ENCODE measurements at places on chromosomes 7 and 10.

GRCh38 chr7:70668606-70669358 is 463.2 kb upstream of the GALNT17 start:
- DNase-seq: no peak

GRCh38 chr7:158710651-158711102 is 6.1 kb upstream of the NCAPG2 start:
- no peak for DNase-seq

GRCh38 chr7:117385363-117386109 is 41.8 kb downstream of the ASZ1 start:
- DNase-seq: no peak

- DNase-seq: no peak
Observed at GRCh38 chr10:43046288-43046991, 30.4 kb upstream of the RET start.

- no peak for DNase-seq
Observed at GRCh38 chr7:39758234-39758970, 135.0 kb downstream of the RALA start.

- DNase-seq: no peak
Observed at GRCh38 chr10:71978988-71979691, 14.9 kb downstream of the CHST3 start.

- DNase-seq: no peak
Observed at GRCh38 chr10:95423164-95424005, 132.6 kb upstream of the PDLIM1 start.

- DNase-seq: no peak
Observed at GRCh38 chr7:138243430-138243829, 167.2 kb downstream of the AKR1D1 start.

DNA sequence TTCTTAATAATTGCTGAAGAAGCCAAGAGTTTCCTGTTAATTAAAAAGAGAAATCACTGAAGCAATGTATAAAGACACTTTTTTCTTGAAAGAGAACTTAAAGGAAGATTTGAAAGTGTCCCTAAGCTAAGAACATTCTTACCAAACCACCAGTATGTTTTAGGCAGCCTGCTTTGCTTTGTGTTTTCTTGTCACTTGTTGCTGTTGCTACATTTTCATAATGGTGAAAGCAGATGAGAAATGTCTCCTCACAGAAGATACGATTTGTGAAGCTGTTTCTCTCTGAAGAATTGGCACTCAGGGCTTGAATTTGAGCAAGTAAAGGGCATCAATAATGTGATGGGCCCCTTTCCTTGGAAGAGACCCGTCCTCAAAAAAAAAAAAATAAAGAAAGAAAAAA is 30.9 kb downstream of the TCF7L2 start:
- DNase-seq: no peak

GRCh38 chr10:77787440-77787839 is 139.1 kb downstream of the DLG5 start:
- no peak for DNase-seq

- no peak for DNase-seq
Observed at GRCh38 chr7:25007668-25008067, 27.7 kb upstream of the OSBPL3 start.

DNA sequence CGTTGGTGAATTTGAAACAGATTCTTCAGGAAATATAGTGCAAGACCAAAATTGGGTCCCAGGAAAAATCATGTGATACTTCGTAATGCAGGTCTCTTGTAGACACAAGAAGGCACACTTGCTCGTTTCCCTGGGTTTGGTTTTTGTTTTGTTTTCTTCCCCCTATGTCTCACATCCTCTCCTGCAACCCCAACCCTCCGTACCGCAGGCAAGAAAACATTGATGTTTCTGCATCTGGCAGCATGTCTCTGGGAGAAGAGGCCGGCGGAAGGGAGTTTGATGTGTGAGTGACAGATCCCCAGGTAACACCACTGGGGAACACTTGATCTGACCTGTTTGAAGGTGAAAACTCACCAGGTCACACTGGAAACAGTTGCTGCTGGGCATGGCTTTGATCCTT is 718.5 kb downstream of the AUTS2 start:
- DNase-seq: no peak

GRCh38 chr7:154591544-154591943 is 411.4 kb downstream of the PAXIP1 start:
- DNase-seq: no peak

DNA sequence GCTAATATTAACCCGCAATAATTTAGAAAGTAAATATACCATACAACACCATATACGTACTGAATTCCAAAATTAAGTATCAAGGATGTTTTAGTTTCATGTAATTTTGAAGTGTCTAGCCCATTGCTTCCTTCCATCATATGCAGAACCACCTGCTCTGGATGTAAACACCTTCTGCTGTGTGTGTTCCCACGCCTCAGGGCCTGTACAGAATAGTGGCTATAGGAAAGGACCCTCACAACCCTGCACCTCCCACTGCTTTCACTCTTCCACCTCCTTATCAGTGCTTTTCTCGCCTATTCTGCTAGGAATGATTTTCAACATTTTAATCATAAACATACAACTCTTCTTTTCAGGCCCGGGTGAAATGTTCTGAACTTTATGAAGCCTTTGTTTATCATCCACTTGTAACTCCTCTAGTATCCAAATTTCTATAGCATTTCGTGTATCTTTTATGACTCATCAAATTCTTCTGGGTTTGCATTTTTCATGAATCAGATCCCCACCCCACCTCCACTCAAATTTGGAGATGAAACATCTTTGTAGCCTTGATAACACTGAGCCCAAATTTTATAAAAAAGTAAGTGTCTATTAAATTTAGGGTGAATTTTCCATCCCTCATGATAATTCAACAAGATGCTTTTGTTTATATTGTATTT is 1106.8 kb upstream of the C7orf33 start:
- DNase-seq: no peak

DNA sequence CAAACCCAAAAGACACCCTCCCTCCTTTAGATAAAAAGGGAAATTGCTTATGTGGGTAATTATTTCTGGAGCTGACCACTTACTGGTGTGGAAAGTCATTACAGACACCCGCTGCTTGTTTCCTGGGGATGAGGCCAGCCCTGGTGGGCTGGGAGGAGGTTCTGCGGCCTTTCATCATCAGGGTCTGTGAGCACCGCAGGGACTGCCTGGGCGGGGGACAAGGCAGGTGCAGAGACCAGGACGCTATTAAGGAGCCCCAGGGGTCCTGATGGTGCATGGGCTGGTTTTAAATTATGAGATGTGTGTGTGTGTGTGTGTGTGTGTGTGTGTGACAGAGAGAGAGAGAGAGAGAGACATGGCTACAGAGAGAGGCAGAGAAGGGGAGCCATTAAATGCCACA is 171.2 kb downstream of the DNAJB6 start:
- no peak for DNase-seq

DNA sequence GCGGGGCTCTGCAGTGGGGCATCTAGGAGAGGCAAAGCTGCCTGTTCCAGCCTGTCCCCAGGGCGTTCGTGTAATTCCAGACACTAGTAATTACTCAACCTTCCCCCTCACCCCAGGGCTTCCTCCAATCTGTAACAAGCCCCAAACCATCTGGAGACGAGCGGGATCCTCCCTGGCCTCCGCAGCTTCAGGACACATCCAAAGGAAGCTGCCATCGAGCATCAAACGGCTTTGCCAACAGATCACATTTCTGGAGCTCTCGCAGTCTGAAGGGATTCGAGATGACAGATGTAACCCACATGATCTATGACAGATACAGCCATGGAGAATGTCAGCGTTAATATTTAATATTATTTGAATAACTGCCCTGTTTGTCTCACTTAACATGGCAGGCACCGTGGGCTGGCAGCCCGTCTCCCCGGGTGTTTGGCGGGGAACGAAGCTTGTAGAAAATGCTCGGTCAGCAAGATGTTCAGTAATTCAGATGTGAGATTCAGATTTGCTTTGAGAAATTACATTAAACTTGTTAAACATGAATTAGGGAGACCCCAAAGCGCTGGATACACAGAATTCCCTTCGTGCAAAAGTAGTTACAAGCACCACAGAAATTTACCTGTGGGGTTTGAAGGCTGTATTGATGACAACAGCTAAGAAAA is 108.5 kb upstream of the C7orf33 start:
- no peak for DNase-seq

GRCh38 chr7:98321301-98321700 is 39.8 kb downstream of the BRI3 start:
- no peak for DNase-seq

DNA sequence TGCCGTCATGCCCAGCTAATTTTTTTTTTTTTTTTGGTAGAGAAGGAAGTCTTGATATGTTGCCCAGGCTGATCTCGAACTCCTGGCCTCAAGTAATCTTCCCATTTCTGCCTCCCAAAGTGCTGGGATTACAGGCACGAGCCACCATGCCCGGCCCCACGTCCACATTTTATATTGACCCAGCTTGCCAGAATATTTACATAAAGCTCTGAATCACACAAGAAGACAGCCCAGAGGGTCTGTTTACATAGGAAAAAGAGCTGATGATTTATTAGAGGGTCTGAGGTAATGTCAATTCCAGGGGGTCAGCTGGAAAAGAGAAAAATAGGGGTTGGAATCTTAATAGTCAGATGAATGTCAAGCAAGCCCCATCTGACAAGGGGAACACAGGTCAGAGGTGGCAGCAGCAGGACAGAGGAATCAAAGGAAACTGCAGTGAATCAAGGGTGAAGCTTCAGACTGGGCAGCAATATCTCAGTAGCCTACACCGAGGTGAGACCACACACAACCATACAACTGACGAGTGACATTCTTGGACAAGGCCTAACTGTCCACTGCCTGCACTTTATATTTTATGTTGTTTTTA is 15.8 kb upstream of the SLF2 start:
- no peak for DNase-seq

GRCh38 chr10:92164036-92164696 is 126.7 kb downstream of the CPEB3 start:
- no peak for DNase-seq

GRCh38 chr10:3805791-3806461 is 20.9 kb upstream of the KLF6 start:
- peak; percentile 33 for DNase-seq

- no peak for DNase-seq
Observed at GRCh38 chr10:20598590-20598989, 298.5 kb downstream of the NEBL start.

GRCh38 chr7:53800746-53801145 is 741.4 kb upstream of the VSTM2A start:
- no peak for DNase-seq

DNA sequence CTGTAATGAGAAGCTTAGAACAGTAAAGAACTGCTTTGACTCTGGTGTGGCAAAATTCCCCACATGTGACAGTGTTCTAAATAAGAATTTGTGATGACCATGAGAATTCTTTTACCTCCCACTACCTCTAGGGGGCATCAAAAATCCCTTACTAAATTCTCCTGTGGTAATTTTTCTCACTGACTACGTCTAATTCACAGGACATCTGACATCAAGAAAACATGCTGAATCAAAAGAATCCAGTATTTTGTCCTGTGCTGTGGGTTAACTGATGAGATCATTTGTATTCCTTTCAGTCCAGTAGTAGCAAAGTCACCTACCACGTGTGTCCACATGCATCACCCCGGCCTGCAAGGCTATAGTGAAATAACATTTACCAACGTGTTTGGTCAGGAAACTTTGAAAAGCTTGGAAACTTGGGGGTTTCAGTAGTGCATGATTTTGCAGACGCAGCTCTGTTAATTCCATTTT is 103.8 kb downstream of the ATE1 start:
- DNase-seq: no peak

GRCh38 chr7:82840061-82840460 is 322.6 kb downstream of the PCLO start:
- no peak for DNase-seq

GRCh38 chr7:91527460-91527859 is 263.2 kb downstream of the FZD1 start:
- no peak for DNase-seq

Measured in activated T-cell treated with anti-CD3 and anti-CD28 coated beads for 1 hour (primary cell).